ENCODE measurements at places on chromosomes 13 and 19.

- no peak for DNase-seq
- no peak overlapping the region for H3K4me3 ChIP-seq
- no peaks in the 10 kb centered on the region for H3K36me3 ChIP-seq
- no peaks in the 10 kb centered on the region for H3K4me1 ChIP-seq
- no peak overlapping the region for H3K27ac ChIP-seq
Observed at GRCh38 chr19:42589792-42590191, 4.9 kb downstream of the CEACAM8 start.

DNA sequence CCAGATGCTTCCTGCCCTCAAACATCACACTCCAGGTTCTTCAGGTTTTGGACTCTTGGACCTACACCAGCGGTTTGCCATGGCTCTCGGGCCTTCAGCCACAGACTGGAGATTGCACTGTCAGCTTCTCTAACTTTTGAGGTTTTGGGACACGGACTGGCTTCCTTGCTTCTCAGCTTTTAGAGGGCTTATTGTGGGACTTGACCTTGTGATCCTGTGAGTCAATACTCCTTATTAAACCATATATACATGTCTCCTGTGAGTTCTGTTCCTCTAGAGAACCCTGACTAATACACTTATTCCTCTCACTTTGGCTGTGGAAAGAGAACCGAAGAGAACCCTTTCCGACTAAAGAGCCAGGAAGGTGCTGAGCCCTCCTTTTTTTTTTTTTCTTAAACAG lies 53.6 kb downstream of the LMO7 start:
- no peak for DNase-seq
- no peak overlapping the region for H3K27ac ChIP-seq
- H3K27me3 ChIP-seq, result no peaks in the 10 kb centered on the region
- no peak overlapping the region for H3K4me3 ChIP-seq
- H3K36me3 ChIP-seq, result peaks cover 3% of the 10 kb centered on the region

- H3K36me3 ChIP-seq, result no peaks in the 10 kb centered on the region
- H3K4me3 ChIP-seq, result no peak overlapping the region
- H3K4me1 ChIP-seq, result peaks cover 39% of the 10 kb centered on the region
- H3K27me3 ChIP-seq, result no peaks in the 10 kb centered on the region
- peak overlapping the region; percentile 15 for H3K27ac ChIP-seq
Observed at GRCh38 chr13:80012251-80012650, 328.7 kb downstream of the SPRY2 start.

GRCh38 chr19:39097721-39098120 lies 13.6 kb downstream of the ACP7 start:
- H3K27me3 ChIP-seq, result peaks cover 4% of the 10 kb centered on the region
- no peak overlapping the region for H3K27ac ChIP-seq
- no peak overlapping the region for H3K4me3 ChIP-seq
- H3K4me1 ChIP-seq, result no peaks in the 10 kb centered on the region
- DNase-seq, result no peak
- no peaks in the 10 kb centered on the region for H3K36me3 ChIP-seq

- H3K27me3 ChIP-seq, result no peaks in the 10 kb centered on the region
- H3K4me3 ChIP-seq, result no peak overlapping the region
- DNase-seq, result no peak
- H3K36me3 ChIP-seq, result peaks cover 41% of the 10 kb centered on the region
Observed at GRCh38 chr19:49110567-49110966, 3.6 kb upstream of the LIN7B start.

GRCh38 chr13:46535825-46536224 lies 17.1 kb upstream of the LRCH1 start:
- no peak overlapping the region for H3K27ac ChIP-seq
- H3K36me3 ChIP-seq, result no peaks in the 10 kb centered on the region
- H3K4me1 ChIP-seq, result no peaks in the 10 kb centered on the region
- no peak for DNase-seq
- H3K4me3 ChIP-seq, result no peak overlapping the region

- peak overlapping the region; percentile 32 for H3K27ac ChIP-seq
- no peak overlapping the region for H3K4me3 ChIP-seq
- DNase-seq, result no peak
- H3K36me3 ChIP-seq, result no peaks in the 10 kb centered on the region
- peaks cover 23% of the 10 kb centered on the region for H3K4me1 ChIP-seq
- no peaks in the 10 kb centered on the region for H3K27me3 ChIP-seq
Observed at GRCh38 chr13:50453188-50453587, 390.3 kb downstream of the DLEU7 start.

GRCh38 chr19:29681422-29682235 lies 16.4 kb downstream of the PLEKHF1 start:
- H3K27me3 ChIP-seq, result no peaks in the 10 kb centered on the region
- H3K4me3 ChIP-seq, result no peak overlapping the region
- H3K27ac ChIP-seq, result peak overlapping the region; percentile 86

DNA sequence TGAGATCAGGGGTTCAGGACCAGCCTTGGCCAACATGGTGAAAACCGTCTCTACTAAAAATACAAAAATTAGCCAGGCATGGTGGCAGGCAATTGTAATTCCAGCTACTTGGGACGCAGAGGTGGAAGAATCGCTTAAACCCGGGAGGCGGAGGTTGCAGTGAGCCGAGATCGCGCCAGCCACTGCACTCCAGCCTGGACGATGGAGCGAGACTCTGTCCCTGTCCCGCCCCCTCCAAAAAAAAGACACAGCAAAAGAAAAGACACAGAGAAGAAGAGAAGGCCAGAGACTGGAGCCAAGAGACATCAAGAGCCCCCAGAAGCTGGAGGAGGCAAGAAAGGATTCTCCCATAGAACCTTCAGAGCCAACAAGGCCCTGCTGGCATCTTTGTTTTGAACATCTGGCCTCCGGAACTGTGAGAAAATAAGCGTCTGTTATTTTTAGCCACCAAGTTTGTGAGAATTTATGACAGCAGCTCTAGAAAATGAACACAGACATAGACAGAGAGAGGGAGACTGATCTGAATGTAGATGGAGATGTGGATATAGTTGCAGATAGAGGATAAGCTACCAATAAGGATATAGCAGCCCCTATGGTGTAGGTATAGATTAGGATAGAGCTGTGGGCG lies 25.7 kb upstream of the PNMA8B start:
- no peak overlapping the region for H3K27ac ChIP-seq
- no peak for DNase-seq
- no peak overlapping the region for H3K4me3 ChIP-seq
- no peaks in the 10 kb centered on the region for H3K27me3 ChIP-seq
- H3K36me3 ChIP-seq, result no peaks in the 10 kb centered on the region

- H3K36me3 ChIP-seq, result no peaks in the 10 kb centered on the region
Observed at GRCh38 chr13:26953291-26953690, 192.7 kb upstream of the GPR12 start.

- H3K36me3 ChIP-seq, result no peaks in the 10 kb centered on the region
- H3K4me1 ChIP-seq, result no peaks in the 10 kb centered on the region
- H3K4me3 ChIP-seq, result no peak overlapping the region
- no peak for DNase-seq
- H3K27me3 ChIP-seq, result peaks cover 3% of the 10 kb centered on the region
- no peak overlapping the region for H3K27ac ChIP-seq
Observed at GRCh38 chr19:14237014-14237941, 31.3 kb upstream of the ADGRL1 start.

DNA sequence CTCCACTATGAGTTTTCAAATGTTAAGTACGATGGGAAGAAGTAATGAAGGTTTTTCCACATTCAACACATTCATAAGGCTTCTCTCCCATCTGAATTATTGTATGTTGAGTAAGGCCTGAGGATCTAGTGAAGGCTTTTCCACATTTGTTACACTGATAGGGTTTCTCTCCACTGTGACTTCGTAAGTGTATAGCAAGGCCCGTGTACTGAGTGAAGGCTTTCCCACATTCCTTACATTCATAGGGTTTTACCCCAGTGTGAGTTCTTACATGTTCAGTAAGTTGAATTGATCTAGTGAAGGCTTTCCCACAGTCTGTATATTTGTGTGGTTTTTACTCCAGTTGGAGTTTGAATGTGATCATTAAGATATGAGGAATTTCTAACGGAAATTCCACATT lies 44.4 kb downstream of the ZNF846 start:
- DNase-seq, result no peak
- no peaks in the 10 kb centered on the region for H3K27me3 ChIP-seq
- H3K4me3 ChIP-seq, result no peak overlapping the region

GRCh38 chr19:8487137-8487851 lies 15.1 kb downstream of the PRAM1 start:
- H3K4me1 ChIP-seq, result peaks cover 2% of the 10 kb centered on the region
- no peak for DNase-seq
- no peak overlapping the region for H3K27ac ChIP-seq
- H3K27me3 ChIP-seq, result no peaks in the 10 kb centered on the region
- no peaks in the 10 kb centered on the region for H3K36me3 ChIP-seq

GRCh38 chr13:26457212-26457611 lies 100.3 kb upstream of the WASF3 start:
- no peaks in the 10 kb centered on the region for H3K36me3 ChIP-seq
- DNase-seq, result no peak

Measured in psoas muscle (tissue), 8 donors.